ENCODE measurements at places on chromosomes 16 and 17.

- DNase-seq, result no peak
Observed at GRCh38 chr17:82112181-82112913, 14.3 kb upstream of the FASN start.

- DNase-seq, result no peak
Observed at GRCh38 chr16:48212033-48212432, 32.1 kb upstream of the LONP2 start.

DNA sequence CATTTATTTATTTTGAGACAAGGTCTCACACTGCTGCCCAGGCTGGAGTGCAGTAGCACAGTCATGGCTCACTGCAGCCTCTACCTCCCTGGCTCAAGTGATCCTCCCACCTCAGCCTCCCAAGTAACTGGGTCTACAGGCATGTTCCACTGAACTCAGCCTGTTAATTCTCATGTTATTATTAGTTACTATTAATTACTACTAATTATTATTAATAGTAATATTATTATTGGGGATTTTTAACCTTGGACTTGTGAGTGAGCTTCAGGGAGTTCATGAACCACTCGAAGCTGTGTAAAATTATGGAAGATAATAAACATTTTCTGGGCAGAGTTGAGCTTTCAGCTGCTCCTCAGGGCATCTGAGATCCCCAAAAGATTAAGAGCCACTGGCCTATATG, 4.6 kb upstream of the STAC2 start:
- DNase-seq, result no peak

DNA sequence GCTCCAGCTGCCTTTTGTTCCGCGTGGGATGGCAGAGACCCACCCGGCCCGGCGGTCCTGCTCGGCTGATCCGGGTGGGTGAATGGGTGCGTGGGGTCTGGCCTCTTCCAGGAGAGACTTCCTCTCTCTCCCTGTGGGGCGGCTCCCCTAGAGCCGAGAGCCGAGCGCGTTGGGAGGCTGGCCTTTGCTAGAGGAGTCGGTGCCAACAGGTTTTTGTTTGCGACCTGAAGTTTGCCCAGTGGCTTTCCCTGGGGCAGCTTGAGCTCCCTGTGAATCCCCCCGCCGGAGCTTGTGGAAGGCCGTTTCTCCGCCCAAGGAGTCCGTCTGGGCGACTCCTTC, 970 bp downstream of the EPN2 start:
- peak; percentile 42 for DNase-seq

- no peak for DNase-seq
Observed at GRCh38 chr17:2084766-2085647, 30.1 kb downstream of the HIC1 start.

- no peak for DNase-seq
Observed at GRCh38 chr16:4737545-4737944, 3.2 kb downstream of the DNAAF8 start.

DNA sequence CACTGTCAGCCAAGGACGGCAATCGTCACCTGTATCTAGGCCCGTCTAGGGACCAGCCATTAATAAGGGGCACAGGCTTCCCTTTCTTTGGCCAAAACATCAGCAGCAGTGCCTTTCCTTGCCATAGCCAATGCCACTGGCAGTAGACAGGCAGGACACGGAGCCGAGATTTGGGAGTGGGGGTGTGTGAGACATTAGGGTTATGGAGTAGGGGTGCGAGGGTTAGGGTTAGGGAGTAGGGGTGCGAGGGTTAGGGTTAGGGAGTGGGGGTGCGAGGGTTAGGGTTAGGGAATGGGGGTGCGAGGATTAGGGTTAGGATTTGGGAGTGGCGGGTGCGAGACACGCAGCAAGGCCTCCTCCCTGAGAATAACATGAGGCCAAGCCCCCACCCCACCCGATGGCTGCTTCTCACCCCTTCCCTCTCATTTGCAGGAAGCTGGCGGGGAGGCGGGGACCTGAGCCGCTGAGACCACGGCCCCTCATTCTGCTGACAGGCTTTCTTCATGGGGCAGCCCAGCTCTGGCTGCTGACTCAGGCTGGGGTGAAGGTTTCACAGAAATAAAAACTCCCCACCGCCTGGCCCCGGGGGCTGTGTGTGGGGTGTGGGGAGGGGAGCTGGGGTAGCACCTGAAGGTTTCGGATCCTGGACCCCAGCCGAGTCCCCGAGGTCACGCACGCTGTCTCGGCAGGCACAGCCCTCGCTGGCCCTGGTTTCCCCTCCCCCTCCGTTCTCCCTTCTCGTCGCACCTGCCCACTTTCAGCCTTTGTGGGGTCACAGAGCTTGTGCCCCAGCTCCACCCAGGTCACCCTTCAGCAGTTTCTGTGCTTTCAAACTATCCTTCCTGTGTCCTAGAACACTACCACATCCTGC, 93.8 kb downstream of the PGS1 start:
- DNase-seq, result no peak

GRCh38 chr17:8105957-8106398, 12.3 kb downstream of the ALOXE3 start:
- no peak for DNase-seq

DNA sequence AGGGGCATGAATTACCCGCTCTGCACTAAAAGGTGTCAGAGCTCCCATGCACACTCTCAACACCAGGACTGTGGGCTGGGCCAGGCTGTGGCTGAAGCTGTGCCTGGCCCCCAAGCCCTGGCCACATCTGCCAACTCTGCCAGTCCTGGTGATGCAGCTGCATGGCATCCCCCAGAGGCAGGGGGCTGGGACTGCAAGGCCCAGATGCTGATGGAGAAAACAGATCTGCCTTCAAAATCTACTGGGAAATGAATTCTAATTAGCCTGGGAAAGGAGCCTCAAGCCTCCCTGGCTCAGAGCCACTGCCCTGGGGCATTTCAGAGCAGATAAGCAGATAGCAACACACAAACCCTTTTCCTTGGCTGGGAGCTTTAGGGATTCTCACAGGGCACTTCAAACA, 3.4 kb downstream of the CHST6 start:
- DNase-seq, result peak; percentile 75

DNA sequence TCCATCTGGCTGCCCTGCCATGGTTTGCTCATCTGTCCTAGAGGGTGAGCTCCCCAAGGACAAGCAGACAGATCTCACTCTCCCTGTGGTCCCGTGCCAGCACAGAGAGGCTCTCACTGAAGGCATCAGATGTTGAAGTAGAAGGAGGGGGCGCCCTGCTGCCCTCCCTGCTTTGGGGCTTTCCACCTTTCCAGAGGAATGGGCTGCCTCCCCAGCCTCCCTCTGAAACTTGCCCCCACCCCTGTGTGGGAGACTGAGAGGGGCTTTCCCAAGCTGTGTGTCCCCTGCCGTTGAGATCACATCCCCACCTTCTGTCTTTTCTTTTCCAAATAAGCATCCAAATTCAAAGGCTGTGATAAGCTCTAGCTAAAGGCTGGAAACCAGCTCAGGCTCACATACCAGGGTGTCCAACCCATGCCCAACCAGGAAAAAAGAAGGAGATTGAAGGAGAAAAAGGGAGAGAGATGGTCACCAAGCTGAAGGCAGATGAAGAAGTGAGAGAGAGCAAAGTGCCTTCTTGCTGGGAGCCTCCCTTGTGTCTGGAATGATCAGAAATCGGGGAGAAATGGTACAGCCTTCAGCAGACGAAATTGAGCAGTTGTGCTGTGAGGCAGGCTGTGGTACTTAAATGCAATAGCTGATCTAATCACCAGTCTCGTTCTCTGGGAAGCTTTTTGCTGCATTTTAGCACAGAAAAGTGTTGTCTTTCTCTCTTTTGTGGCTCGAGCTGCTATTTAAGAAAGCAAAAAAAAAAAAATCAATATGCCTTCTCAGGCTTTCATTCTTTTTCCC, 145.9 kb upstream of the LHX1 start:
- no peak for DNase-seq

DNA sequence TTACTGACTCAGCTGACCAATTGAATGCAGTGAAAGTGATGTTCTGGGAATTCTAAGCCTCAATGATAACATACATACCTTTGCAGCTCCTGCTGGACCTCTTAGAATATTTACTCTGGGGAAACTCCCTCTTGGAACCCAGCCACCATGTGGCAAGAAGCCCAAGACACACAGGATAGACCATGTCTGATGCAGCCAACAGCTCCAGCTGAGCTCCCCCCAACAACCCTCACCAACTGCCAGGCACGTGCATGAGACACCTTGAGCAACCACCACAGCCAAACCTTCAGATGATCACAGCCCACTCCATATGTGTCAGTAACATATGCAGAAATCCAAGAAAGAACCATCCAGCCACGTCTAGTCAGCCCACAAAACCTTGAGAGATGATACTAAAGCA, 53.0 kb downstream of the XYLT1 start:
- DNase-seq, result no peak

DNA sequence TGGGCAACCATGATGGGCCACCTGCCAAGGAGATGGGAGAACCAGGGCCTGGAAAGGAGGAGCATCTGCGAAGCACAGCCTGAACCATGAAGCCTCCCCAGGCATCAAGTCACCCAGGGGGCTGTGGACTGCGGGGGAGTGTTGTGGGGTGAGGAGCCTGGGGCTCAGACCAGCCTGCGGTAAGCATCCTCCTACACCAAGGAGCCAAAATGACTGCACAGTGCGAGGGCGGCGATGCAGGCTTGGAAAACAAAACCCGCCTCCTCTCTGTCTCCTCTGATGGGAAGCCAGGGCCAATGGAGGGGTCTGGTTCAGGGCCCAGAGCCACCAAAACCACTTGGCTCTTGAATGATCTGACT, 18.1 kb upstream of the MAF start:
- DNase-seq, result no peak

GRCh38 chr17:17736205-17737183, 55.2 kb downstream of the RAI1 start:
- no peak for DNase-seq

- DNase-seq, result no peak
Observed at GRCh38 chr16:5918567-5919130, 821.1 kb upstream of the EEF2KMT start.

DNA sequence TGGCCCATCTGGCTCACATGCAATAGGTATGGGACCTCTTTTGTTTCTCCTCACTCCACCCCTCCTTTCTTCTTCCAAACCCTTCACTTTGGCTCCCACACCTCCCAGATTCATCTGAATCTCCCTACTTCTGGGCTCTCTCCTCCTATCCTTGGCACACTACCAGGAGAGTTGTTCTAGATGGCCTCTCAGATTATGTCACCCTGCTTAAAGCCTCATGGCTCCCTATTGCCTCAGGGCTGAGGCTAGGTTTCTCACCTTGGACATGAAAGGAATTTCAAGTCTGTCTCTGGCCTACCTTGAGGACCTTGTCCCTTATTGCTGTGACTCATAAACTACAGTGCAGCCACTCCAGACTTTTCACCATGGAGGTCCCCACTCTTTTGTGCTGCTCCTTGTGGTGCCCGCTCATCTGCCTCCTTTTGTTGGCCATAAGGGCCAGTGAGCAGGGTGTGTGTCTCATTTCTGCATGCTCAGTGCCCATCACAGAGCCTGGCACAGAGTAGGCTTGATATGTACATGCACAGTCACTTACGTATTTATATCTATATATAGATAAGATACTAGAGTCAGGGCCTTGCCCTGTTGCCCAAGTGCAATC, 1.0 kb upstream of the MFAP4 start:
- DNase-seq, result no peak

DNA sequence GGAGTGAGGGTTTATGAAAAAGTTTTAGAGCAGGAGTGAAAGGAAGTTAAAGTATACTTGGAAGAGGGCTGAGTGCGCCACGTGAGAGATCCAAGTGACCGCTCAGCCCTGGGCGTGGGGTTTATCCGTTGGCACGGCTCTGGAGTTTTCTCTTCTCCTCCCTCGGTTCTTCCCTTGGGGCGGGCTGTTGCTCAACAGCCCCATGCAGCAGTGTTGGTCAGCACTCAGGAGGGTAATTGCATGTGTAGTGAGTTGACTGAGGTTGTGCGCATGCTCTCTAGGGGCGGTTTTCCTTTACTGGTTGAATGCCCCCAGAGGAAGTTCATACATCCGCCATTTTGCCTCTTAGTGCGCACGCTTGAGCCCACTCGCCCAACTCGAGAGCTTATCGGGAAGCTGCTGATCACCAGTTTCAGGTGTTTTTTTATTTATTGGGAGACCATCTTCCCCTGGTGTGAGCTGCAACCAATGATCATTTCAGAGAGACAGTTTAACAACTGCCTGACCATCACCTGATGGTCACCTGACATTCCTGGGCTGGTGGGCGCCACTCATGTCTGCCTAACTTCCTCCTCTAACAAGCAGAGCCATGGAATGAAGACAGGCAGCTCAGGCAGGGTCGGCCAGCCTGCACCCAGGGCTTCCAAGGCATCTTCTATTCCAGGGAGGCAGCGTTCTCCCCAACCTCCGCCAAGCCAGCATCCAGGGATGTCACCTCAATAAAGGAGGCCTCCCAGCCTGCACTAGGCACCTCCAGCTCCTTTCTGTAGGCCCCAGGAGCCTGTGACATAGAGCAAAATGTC, 41.3 kb upstream of the DNAH17 start:
- no peak for DNase-seq

DNA sequence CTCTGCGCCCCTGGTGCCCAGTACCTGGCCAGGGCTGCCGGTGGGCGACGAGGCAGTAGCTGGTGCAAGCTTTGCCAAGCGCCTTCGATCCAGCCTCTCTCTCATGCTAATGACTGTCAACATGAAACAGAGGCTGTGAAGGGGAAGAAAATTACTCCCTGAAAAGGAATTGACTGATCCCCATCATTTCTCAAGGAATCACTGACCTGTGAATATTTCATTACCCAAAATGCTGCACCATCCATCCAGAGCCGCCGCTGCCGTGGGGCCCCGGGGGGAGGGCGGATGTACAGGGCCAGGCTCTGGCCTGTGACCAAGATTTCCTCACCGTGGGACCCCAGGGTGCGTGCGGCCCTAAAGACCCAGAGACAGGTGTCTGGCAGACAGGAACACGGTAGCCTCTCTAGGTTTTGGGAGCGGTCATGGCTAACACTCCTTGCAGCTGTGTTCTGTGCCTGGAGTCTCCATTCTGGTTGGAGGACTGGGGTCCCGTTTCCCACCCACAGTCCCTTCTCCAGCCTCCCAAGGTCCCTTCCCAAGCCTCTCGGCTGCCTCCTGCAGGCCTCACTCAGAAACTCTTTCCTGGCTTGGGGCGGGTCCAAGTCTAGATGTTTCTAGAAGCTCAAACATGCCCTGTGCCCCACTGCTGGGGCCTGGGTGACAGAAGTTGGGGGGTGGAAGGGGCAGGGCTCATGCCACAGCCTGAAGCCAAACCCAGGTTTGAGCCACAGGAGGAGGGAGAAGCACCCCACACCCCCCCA, 73.3 kb downstream of the ENGASE start:
- DNase-seq, result no peak

GRCh38 chr17:50813583-50813982, 21.8 kb upstream of the WFIKKN2 start:
- no peak for DNase-seq
